Stimulated activated naive CD4-positive, alpha-beta T cell (primary cell): ENCODE measurements at places on chromosomes 4 and X.

DNA sequence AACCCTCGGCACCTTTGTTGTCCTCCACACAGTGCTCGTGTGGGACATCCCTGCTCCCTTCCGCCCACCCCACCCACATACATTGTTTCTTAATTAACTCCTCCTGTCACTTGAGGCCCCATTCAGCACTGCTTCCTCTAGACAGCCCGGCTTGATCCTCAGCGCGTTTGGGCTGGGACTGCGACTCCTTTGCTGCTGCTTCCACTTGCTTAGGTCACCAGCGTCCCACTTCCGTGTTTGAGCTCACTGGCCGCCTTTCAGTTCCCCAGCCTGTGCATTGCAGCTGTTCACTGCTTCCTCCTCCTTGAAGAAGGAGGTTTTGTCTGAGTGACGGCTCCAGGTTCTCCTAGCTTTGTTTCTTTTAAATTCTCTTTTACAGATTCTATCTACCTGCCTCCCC is 16.1 kb downstream of the RNF4 start:
- peak; percentile 69 for DNase-seq

DNA sequence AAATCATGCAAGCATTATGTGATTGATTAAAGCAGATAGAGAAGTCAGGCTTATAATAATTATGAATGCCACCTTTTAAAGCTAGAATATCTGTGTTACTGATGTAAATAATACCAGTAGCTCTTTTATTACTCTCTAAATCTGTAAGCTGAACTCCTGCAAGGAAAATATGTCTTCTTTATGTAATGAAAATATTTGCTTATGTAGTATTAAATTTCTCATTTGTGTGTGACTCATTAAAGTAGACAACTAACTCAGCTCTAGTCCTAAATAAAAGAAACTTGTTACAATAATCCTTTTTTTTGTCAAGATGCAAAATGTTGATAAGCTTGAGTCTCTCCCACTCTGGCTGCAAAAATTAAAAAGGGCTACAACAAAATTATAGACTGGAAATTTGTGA is 137.7 kb upstream of the FAT1 start:
- no peak for DNase-seq

- DNase-seq: no peak
Observed at GRCh38 chr4:144591401-144591800, 54.6 kb upstream of the HHIP start.

- no peak for DNase-seq
Observed at GRCh38 chr4:24885342-24885741, 27.5 kb downstream of the CCDC149 start.

GRCh38 chrX:41026702-41027078 is 58.6 kb upstream of the USP9X start:
- no peak for DNase-seq

DNA sequence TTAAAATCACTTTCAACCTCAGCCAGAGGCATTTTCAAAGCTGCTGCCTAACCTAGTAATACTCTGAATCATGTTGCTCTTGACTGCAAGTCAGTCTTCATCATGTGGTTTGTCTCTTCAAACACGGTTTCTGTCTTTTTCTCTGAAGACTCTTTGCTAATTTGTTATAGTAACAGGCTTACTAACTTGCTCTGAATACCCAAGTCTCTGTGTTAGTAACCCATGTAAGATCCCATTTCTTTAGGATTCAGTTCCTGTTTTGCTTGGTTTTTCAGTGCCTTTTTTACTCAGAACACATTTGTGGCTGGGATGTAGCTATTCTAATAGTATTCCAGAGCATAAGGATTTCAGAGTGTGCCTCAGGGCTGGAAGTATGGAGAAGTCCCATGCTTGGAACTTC is 1450.6 kb upstream of the IGFBP7 start:
- DNase-seq: no peak

- DNase-seq: no peak
Observed at GRCh38 chrX:73849073-73849472, 286.1 kb downstream of the CHIC1 start.

DNA sequence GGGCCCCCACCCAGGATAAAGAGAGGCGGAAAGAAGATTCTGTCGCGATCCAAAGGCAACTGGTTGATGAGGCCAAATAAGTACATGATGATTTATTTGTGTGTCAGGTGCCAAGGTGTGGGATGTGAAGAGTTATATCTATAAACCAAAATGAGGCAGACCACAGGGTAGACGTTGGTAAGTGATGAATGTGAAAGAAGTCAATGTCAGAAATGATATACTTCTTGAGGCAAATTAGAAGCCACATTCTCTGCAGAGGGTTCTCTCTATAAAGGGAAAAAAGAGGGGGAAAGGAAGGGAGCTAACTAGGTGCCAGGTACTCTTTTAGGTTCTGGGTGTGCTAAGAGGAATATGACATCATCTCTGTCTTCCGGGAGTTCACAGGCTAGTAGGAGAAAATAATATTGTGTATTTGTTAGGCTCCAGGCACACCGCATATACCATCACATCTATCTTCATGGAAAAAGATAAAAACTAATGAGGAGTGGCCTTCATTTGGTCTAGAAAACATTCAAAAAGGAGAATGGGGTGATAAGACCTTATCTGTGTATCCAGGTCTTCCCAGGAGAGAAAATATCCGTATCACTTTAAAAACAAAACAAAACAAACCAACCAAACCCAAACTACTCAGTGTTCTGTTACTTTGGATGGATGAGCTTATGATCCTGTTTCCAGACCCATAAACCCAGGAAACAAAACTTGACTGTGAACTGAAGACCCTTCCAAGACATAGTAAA is 4.8 kb upstream of the SH2D1A start:
- DNase-seq: no peak

GRCh38 chr4:138686106-138686835 is 329.3 kb upstream of the NOCT start:
- DNase-seq: no peak

- no peak for DNase-seq
Observed at GRCh38 chr4:186104890-186105646, 564 bp downstream of the FAM149A start.

GRCh38 chrX:70039758-70040157 is 10.0 kb downstream of the AWAT2 start:
- no peak for DNase-seq

DNA sequence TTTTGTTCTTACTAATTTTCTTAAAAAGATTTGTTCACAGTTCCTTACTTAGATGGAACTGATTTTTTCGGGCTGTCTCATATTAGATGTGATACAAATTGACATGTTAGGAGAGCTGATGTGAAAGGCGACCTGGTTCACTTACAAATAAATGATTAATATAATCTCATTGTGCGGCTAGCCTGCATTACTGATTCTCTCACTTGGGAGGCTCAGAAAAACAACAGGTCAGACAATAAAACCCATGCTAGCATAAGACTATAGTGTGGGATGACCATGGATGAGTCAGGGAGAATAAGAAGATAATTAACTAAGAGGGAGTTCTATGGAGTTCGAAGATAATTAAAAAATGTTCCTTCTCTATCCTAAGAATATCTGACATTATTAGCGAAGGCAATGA is 40.8 kb downstream of the RTL9 start:
- no peak for DNase-seq

GRCh38 chr4:24405926-24406325 is 178.4 kb downstream of the DHX15 start:
- DNase-seq: no peak

GRCh38 chrX:17818726-17819125 is 42.4 kb downstream of the RAI2 start:
- no peak for DNase-seq

DNA sequence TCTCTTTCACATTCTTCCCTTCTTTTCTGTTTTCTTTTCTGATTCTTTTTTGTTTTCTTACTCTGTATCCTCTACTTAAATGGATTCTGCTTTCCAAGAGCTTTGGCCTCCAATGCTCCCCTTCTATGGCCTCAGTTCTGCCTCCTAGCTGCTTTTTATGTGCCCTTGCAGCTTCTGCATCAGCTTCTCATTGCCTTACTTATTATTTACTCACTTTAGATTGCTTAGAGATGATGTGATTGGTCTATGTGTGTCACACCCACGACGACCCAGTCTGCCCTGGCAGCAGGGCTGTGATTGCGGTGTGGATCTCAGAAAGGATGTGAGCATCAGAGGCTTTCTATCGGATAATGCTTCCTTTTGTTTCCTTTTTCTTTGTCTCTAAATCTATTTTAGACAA is 71.8 kb upstream of the SMARCA5 start:
- DNase-seq: no peak

GRCh38 chr4:128228845-128229795 is 58.5 kb downstream of the PGRMC2 start:
- DNase-seq: no peak

DNA sequence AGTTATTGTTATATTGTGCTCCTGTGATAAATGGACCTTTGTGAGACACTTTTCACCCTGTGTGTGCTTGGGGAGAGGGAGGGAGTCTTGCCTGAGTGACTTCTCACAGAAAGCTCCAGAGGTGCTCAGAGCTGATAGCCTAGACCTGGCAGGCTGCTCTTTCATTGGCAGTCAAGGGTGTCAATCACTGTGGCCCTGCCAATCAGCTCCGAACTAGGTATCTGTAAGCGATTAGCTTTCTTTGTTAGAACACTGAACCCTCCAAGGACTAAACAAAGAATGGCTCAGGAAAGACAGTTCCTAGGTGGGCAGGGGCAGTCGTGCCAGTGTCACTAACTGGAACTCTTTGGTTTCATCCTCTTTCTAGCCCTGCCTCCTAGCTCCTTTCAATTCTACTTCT is 2.7 kb upstream of the NALF2 start:
- no peak for DNase-seq

DNA sequence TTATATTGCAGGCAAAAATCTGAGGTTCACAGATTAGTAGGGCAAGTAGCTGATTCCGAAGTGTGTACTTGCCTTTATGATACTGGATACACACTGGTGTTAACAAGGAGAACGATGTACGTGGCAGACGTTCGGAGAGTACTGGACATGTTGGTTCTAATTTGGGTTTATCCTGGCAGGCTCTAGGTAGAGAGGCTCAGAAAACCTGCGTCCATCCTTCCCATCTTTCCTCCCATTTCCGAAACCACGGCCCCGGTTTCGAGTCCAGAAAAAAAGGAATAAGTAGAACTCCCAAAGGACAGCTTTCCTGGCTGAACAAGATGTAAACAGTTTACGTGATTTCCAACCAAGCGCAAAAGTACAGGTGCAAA is 351 bp upstream of the SLC30A9 start:
- DNase-seq: no peak

GRCh38 chr4:158671665-158671914 is at the start of gene C4orf46:
TSS of gene C4orf46 (minus strand) at chr4:158671887. CDS start at chr4:158671801, 86 bp downstream.
- DNase-seq: no peak

DNA sequence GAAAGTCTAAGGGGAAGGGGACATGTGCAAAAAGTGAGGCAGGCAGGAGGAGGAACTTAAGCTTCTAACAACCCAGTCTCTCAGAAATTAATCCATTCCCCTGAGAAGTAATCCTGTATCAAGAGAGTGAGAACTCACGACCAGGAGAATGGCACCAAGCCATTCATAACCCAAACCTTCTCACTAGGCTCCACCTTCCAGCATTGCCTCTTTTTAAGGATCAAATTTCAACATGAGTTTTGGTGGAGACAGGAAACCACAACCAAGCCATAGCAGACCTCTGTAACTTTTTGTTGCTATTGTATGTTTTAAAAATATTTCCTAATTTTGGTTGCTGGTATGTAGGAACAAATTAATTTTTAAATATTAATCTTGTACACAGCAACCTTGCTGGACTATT is 32.8 kb downstream of the PASD1 start:
- DNase-seq: no peak

- no peak for DNase-seq
Observed at GRCh38 chr4:126969360-126970235, 663.2 kb upstream of the INTU start.

GRCh38 chr4:139528377-139529005 is 27.5 kb downstream of the SETD7 start:
- DNase-seq: no peak

GRCh38 chrX:110081740-110082139 is 78.8 kb downstream of the TMEM164 start:
- no peak for DNase-seq

GRCh38 chr4:184104419-184105101 is 113.1 kb downstream of the ENPP6 start:
- no peak for DNase-seq

GRCh38 chrX:54695231-54695630 is 102.8 kb downstream of the ITIH6 start:
- DNase-seq: no peak

DNA sequence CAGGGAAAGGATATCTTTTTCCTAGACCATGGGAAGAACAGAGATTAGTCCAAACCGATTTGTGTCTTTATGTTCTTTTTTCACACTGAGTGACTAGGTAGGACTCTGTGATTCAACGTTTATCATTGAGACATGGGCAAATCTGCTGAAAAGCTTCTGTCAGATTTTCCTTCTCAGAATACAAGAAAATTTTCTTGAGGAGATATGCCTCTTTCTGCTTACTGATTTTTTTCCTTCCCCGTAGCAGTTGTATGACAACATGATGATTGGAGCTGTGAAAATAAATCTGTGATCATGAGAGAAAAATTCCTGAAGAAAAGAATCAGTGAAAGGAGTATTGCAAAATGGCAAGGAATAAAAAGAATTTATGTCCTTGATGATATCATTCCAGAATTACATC is 130.6 kb upstream of the FAT4 start:
- no peak for DNase-seq

DNA sequence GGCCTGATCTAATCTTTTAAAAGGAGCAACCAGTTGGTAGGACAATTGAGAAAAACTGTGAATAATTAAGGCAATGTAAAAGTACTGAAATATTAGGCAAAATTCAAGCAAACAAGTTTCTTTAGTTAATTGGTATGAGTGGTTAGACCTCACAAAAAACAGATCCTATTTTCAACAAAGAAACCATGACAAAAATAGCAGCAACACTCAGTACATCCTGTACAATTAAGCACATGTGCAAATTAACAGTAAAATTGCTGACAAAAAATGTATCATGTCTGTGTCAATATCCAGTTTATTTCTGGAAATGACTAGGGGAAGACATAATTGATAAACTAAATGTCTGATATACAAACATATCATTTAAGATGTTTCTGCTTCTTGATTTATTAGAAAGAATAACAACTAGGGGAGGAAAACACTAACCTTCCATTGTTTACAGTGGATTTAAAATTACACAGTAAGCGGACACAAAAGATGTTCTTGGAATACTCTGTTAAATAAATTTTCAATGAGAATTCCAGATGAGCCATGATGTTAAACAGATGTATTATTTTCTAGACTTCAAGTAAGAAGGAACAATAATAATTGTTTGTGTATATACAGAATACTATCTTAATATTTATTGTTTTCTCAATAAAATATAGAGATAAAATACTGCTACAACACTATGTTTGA is 638.9 kb downstream of the SPRY1 start:
- no peak for DNase-seq

- DNase-seq: no peak
Observed at GRCh38 chrX:119475389-119476101, 7.3 kb downstream of the SLC25A5 start.

DNA sequence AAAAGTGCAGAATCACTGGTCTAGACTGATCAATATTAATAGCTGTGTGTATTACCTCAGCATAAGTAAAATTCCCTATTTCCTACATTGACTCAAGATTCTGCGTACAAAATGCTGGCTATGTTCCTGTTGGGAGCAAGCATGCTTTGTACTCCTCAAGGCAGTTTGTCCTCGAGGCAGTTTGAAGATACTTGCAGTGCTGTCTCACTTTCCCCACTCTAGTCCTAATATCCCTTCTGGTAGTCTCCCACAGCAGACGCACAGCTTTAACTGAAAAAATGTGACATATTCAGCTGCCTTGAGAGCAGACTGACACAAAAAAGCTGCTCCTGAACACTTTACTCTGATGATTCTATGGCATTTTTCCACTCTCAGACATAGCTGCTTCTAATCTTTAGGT is 12.9 kb upstream of the MAGEA10 start:
- DNase-seq: no peak

- DNase-seq: no peak
Observed at GRCh38 chr4:185369731-185370130, 26.0 kb downstream of the LRP2BP start.
